ENCODE measurements at places on chromosomes 1 and 21.

DNA sequence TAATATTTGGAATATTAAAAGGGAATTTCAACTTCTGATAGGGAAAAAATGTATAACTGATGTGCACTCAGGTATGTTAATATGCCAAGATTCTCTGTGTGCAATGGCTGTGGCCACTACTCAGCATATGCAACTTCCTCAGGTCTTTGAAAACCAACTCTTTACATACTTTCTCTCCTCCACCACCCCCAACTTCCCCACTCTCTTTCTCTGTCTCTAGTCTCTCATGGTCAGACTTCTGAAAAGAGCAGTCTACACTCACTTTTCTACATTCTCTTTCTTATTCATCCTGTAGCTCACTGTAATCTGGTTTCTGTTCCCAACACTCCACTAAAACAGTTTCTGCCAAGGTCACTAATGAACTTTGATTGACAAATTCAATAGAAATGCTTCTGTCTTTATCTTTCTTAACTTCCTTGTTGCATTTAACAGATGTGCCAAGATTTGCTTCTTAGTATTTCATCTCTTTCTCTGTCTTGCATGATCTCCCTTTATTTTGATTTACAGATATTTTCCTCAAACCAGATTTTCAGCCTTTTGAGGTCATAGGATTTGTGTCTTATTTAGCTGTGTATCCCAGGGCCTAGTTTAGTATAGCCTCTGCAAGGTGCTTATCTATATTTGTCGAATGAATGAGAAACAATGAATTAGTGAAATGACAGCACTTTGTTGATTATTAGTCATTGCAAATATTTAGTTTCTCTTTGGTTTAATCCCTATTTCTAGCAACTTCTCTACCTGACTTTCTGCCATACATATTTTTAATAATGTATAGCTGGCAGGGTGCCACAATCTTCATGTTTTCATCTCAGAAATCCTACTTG is 168.9 kb downstream of the LMO4 start:
- no peak for DNase-seq

DNA sequence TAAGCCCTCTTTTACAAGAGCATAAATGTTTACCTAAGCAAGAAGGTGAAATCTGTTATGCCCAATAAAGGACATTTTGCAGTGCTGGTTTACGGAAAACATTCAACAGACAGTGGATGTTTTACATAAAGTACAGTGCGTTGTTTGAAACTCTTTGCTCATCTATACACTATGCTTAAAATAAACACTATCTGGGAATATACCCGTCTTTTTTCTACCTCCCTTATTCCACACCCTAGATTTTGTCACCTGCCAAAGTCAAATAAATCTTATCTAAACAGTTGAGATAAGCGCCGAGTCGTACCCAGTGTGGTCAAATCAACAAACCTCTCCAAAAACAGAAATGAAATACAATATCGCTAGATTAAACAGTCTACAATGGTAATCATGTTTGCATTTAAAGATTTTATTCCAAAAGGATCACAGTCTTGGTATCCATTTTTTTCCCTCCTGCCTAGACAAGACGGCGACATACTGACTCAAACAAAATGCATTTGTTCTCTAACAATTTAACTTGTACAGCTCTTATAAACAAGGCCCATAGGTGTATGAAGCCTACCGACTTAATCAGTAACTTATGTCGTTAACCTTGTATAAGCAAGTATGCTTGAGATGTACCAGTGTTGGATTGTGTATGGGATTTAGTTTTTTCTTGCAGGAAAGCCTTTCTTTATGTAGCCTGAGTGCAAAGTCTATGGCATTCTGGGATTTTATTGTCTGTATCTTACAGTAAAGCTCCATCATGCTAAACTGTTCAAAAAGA is 189.1 kb downstream of the FMN2 start:
- no peak for DNase-seq

DNA sequence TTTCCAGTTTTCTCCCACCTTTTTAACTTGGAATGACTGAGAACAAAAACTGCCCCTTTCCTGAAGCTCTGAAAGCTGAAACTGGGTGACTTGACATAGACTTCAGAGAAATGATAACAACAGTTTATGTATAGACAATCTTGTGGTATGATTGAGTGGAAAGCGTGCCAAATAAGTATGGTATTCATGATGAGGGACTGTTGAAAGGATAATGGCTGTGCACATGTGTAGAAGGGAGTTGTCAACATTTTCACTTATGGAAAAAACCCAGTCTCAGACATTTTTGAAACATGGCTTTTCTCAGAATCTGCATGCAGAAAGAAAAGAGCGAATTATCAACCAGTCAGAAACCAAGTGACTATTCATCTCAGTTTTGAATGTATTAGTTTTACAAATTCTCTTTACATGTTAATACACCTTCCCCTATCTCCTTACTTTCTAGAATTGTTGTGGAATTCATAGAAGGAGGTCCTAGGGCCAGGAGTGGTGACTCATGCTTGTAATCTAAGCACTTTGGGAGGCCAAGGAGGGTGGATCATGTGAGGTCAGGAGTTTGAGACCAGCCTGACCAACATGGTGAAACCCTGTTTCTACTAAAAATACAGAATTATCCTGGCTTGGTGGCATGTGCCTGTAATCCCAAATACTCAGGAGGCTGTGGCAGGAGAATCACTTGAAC is 261.2 kb downstream of the S1PR1 start:
- DNase-seq = no peak

- no peak for DNase-seq
These were observed 522 bp downstream of the TEX35 start for GRCh38 chr1:178513278-178513983.

GRCh38 chr1:212692774-212693644 is 6.6 kb downstream of the BATF3 start:
- DNase-seq = no peak

- no peak for DNase-seq
These were observed 27.9 kb downstream of the OPTC start for GRCh38 chr1:203521812-203522211.

Data from NCI-H187 (cell line).